ENCODE measurements at places on chromosomes 12 and 14. TPM values are rescaled to one million over a fixed set of nuclear protein-coding genes. Genes with fewer than 3 reads are reported as not detected.

Gene ZNF268
- total RNA-seq = 18.0 TPM

Gene MAGOHB
- total RNA-seq = 2.7 TPM

Gene ERO1A
- 30.2 TPM for total RNA-seq

Gene ERBB3
- total RNA-seq = 0.27 TPM

Gene CLEC6A
- not detected for total RNA-seq

Gene BMAL2
- total RNA-seq = 4.0 TPM

Measured in hematopoietic multipotent progenitor cell (in vitro differentiated cells).